Dorsolateral prefrontal cortex (tissue), 122 donors: ENCODE measurements at places on chromosomes 1 and 21.

DNA sequence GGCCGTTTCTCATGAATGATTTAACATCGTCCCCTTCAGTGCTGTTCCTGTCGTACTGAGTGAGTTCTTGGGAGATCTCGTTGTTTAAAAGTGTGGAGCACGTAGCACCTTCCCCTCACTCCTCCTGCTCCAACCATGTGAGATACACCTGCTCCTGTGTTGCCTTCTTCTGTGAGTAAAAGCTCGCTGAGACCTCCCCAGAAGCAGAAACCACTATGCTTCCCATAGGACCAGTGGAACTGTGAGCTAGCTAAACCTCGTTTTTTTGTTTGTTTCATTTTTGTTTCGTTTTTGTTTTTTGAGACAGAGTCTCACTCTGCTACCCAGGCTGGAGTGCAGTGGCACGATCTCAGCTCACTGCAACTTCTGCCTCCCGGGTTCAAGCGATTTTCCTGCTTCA, 198.6 kb downstream of the NCAM2 start:
- DNase-seq, result no peak

DNA sequence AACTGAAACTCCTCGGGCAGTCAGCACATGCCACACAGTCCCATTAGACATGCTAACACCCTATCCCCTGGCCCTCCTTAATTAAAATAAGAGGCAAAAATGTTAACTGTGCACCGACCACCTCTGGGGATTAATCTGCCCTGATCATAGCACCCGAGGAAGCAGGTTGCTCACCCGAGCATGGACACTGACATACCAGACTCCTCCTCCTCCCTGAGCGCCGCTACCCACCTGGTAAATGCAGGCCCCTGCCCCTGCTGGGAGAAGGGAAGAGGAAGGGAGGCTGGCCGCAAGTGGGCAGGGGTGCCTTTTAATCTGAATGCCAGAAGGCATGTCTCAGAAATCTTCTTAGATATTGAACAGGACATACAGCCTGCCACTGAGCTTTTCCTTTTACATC, 360.9 kb downstream of the RRAGC start:
- no peak for DNase-seq

GRCh38 chr1:197910120-197910991, 6.8 kb upstream of the LHX9 start:
- DNase-seq, result no peak

- no peak for DNase-seq
Measured at GRCh38 chr1:12475530-12475934, 142.5 kb downstream of the DHRS3 start.

GRCh38 chr1:203873094-203873493, 11.7 kb downstream of the SNRPE start:
- DNase-seq, result no peak

GRCh38 chr1:46190539-46190938, 7.7 kb downstream of the POMGNT1 start:
- no peak for DNase-seq

GRCh38 chr1:226185141-226186036, 1.2 kb downstream of the ACBD3 start:
- DNase-seq, result no peak

DNA sequence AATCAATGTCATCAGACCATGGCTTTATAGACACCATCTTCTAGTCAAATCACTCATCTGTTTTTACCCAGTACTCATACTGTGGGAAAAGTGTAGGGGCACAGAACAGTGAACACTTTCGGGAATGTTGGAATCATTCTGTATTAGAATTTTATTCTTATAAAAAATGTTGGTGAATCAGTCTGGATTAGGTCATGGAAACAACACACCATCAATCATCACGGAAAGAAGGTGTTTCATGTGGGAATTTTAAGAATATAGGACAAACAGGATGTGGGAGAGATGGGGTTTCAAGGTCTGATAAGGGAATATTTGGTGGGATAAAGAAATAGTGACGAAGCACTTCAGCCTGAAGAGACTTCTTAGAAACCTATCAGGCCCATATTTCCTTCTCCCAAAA, 17.3 kb downstream of the GBP1 start:
- no peak for DNase-seq

- no peak for DNase-seq
Measured at GRCh38 chr1:89578151-89578550, 53.5 kb downstream of the LRRC8B start.

DNA sequence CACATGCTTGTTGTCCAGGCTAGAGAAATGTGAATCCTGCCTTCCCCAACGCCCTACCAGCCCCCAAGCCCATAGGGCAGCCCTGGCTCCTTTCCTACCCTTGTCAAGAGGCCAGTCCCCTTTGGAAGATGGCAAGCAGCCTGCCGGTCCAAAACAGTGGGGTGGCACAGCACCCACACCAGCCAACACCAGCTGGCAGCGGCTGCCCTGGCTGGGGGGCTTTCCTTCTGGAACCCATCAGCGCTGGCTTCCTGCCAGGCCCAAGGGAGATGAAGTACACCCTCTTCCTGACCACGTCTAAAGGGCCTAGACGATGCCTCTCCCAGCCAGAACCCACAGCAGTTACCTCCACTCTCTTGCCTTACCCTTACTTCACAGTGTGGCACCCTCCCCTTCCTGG, 24.2 kb downstream of the KCNN3 start:
- DNase-seq, result no peak

DNA sequence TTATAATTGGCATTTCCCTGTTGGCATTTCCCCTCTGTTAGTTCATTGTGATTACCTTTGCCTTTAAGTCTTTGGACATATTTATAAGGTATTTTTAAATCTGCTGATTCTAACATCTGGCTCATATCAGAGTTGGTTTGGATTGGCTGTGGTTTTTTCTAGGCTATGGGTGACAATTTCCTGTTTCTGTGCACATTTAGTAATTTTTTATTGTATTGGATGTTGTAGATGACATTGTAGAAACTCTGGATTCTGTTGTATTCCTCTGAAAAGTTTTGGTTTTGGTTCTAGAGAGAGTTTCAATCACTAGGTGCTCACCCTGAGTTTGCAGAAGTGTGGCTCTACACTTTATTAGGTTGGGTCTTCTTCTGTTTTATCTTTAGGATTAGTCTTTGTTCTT, 110.1 kb upstream of the ARHGEF16 start:
- DNase-seq, result no peak

- no peak for DNase-seq
Measured at GRCh38 chr1:59831529-59831928, 16.8 kb downstream of the HOOK1 start.

- no peak for DNase-seq
Measured at GRCh38 chr1:74964508-74965102, 169.6 kb upstream of the LHX8 start.

DNA sequence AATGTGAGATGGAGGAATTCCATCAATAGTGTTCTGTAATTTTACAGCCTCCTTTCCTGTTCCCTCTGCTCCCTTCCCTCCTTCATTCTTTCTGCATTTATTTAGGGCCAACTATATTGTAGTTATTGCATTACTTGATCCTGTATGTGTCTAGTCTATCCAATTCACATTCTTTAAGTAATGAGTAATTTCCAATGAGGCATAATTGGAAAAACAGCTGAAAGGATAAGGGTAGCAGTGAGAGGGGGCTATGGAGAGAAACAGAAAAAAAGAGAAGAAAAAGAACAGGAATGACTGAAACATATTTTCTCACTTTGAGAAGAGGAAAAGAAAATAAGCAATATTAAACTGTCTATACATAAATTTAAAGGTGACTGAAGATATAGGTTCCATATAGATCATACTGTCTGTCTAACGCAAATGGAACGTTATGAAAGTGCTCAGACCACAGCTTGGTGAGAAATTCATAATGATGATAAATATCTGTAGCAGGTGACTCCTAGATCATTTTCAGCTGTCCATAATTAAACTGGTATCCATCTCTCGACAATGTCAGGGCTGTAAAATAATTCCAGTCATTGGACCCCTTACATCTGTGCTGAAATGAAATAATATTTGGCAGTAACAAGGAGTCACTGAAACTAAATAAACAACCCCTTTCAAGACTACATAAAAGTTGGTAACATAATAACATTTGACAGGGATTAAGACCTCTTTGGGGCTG, 61.8 kb downstream of the SPAG17 start:
- DNase-seq, result no peak

DNA sequence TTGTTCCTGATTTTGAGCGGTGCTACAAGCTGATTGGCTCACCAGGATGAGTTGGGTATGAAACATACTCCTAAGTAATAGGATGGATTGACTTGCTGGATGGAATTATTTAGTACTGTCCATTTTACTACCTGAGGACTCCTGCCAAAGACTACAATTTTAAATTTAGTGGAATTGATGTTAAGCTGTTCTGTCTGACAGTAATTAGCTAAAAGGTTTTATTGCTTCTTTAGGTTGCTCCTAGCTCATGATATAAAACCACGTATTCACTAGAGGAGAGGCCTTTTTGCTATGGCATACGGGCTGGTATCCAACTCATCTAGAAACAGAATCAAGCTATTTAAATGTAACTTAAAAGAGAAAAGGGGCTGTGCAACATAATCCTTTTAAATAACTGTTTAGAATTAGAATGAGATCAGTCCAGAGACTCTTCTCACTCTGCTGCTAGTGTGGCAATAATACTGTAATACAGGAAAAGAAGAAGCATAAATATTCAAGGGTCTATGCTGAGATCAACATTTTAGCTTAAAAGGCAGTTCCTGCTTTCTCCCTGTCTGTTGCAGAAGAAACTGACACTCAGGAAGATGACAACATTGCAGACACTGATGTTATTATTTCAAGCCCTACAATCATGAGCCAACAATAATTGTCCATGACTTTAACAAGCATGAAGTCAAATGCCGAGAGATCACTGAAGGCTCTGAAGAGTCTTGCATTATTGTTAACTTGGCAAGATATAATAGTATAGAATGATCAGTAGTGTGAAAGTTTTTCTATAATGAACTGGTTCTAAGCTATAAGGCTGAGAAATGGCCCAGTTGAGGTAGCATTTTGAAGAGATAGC, 258.7 kb upstream of the ADGRL4 start:
- no peak for DNase-seq
